Activated CD8-positive, alpha-beta memory T cell treated with anti-CD3 and anti-CD28 coated beads for 1 hour (primary cell): ENCODE measurements at places on chromosomes 2 and 18.

DNA sequence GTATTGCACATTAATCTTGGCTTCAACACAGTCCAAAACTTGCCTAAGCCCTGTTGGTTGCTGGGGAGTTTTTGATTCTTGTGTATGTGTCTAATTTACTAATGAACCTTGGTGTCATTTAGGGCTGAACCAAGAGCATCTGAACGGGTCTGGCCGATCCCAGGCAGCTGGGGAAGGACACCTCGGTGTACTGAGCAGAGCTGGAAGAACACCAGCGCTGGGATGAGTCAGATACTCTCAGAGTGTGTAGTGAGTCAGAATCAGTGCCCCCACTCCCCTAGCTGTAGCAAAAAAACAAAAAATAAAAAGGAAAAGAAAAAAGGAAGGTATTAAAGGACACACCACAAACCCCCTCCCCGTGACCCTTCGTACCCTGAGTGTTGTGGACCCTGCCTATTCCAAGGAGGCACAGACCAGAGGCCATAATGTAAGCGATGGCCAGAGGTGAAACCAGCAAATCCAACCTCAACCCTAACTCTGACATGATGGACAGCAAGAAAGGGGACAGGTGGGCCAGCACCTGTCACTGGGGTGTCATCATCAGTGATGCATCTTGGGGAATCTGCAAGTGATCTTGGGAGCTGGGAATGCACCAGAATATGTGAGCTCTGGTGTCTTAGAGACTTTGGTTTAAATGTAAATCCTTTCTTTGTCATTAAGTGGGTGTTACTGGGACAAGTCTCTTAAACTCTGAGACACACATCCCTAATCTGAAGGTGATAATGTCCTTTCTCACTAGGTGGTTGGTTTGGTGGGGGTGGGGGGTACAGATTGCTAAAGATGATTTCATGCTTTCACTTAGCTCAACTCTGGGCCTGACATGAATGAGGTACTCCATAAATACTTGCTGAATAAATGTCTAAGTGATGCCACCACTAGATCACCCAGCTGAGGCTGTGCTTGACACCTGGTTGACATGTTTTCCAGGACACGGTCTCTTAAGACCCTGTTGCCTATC, 34.2 kb upstream of the NCOA1 start:
- no peak for DNase-seq

DNA sequence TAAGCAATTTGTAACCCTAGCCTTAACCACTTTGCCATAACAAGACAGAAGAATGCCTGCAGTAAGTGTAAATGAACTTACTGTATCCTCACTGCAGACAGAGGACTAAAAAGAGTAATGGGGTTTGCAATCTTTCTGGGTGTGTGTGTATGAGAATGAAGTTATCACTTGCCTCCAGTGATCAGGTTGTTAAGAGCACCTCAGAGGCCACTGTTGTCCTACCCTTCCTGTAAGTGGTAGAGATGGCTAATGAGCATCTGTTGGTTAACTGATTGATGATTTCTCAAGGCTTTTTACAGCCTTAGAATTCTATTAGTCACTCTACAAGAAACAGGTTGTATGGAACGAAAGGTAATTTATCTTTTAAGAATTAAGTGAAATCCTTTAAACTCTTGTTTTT, 27.6 kb upstream of the GTF2A1L start:
- DNase-seq: no peak

DNA sequence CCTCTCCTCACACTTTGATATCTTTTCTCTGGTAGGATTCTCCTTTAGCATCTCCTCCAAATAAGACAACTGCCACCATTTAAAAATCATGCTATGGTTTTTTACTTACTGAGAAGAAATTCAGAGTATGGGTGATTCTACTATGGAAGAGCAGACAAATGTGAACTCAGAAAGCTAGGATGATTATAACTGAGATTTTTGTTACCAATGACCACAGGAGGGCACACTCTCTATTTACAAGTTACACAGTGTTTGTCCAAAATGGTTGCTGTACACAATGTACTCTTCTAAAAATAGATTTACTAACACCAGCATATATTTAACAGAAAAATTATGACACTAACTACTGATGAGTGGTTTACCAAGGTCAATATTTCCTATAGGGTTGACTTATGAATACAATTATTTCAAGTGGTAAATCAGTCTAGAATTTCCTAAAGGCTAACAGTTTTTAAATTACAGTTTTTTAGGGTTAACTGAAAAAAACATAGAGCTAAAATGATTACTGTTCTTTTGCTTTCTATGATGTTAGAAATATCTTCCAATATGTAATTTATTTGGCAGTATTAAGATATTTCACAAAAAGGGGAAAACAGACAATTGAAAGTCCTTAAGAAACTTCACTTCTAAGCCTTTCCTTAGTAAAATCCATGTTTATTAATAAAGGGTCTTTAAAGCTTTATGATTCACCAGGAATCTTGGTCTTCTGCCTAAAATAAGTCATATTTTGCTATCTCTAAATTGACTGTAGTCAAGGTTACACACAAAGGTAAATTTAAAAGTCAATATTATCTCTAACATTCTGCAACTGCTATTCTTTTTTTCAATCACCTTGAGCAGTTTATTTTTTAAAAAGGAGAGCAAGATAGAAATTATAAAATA, 57.2 kb downstream of the MAP4K3 start:
- no peak for DNase-seq

GRCh38 chr2:237593036-237593435, 2.5 kb upstream of the RAB17 start:
- DNase-seq: no peak

- no peak for DNase-seq
Observed at GRCh38 chr18:11851806-11852337, 659 bp downstream of the CHMP1B start.

DNA sequence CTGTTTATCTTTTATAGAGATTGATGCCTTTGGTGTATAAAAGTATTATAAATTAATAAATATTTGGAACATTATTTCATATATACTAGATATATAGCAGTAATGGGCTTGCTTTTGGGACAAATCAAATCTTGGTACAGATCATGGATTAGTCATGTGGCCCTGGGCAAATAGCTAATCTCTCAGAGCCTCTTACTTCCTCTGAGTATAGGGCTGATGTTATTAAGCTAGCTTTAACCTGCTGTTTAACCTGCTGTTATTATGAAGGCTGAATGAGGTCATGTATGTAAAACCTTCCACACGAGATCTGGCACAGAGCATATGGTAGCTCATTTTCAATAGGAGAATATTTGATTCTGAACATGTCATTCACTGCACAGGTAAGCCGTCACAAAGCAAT, 5.7 kb downstream of the ITGB6 start:
- no peak for DNase-seq

DNA sequence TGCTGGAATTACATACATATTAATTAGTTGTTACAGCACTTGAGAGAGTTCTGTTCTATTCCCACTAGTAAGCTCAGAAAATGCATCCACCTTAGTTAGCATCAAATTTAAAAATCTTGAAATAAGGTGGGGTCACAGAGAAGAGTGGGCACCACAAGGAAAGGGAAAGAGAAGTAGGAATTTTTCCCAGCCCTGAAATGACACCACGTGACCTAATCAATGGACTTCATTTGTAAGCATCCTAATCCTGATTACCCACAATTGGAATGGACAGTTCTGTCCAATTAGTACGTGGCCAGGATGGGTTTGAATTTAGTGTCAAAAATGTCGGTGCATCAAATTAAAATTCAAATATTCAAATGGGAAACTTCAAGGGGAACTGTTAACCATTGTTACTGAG, 186.8 kb downstream of the FIGN start:
- no peak for DNase-seq

- no peak for DNase-seq
Observed at GRCh38 chr2:14355102-14355501, 277.4 kb upstream of the LRATD1 start.

DNA sequence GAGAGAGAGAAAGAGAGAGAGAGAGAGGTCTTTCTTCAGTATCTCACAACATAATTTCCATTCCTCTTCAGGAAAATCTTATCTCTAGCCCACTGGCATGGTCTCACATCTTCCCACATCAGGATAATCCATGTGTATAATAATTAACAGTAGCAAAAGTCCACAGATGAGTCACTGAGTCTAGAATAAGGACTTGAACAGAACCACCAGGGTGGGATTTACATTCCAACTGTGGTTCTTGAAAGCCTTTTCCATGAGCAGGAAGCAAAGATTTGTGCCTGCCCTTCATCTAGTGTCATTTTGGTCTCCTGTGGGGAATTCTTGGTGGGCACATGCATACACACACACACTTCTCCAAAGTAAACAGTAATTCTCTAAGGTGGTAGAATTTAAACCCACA, 107.1 kb upstream of the TCF4 start:
- DNase-seq: no peak

DNA sequence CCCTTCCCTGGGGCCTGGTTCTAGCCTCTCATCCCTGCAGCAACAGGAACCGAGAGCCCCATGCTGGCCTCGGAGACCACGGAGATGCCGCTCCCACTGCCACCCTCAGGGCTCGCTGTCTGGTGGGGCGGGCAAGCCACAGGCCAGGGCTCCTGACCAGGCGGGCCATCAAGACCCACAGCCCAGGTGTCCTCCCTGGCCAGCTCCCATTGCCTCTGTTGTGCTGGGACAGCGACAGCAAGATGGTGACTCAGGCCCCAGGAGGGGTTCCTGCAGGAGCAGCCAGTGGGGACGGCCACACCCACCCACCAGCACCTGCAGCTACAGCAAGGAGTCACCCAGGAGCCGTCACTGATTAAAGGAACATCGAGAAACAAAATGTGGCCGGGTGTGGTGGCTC, 7.4 kb downstream of the KLHL30 start:
- no peak for DNase-seq

- no peak for DNase-seq
Observed at GRCh38 chr18:2091937-2092336, 479.4 kb downstream of the METTL4 start.

DNA sequence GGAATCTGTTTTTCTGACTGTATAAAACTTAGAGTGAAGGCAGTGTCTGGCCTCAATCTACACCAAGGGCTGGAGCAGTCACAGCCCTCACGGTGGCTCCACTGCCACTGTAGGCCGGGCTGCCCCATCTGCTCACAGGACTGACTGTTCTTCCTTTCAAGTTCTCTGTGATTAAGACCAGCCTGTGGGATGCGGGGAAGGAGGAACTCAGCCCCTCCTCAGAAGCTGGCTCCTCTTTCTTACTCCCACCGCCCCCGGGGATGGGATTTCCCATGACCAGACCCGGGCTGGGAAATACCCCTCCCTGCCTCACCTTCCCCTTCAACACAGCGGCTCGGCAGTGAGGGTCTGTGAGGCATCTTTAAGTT, 106.0 kb downstream of the COPS8 start:
- no peak for DNase-seq

DNA sequence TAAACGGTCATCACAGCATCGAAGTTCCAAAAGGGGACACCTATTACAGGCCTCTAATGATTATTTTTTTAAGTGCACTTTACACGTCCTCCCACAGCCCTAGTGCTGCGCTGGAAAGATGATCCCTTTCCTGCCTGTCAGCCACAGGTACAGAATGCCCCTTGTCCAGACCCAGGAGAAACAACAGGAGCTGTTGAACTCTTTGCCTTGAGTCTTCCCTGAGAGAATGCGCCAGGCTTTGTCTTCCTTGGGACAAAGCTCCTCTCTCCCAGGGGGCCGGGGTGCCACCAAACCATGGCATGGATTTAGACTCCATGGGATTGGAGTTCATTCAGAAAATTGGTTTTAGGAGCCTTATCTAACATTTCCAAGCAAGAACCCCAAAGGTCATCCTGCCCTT, 319.0 kb upstream of the SOX11 start:
- no peak for DNase-seq
